ENCODE measurements at places on chromosomes 13 and 19. TPM values are rescaled to one million over a fixed set of nuclear protein-coding genes. Genes with fewer than 3 reads are reported as not detected.

DNA sequence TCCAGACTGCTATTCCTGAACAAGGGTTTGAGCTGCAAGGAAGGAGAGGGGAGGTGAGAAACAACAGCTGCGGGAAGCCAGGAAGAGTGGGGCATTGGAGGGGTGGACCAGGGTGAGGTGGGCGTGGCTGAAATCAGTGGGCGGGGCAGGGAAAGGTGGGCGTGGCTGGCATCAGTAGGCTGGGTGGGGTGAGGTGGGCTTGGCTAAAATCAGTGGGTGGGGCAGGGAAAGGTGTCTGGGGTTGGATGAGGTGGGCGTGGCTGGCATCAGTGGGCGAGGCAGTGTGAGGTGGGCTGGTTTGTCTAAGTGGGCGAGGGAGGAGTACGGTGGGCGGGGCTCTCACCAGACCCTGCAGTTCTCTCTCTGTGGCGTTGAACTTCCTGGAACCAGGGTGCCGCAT lies 87.6 kb downstream of the MUC16 start:
- DNase-seq: no peak

GRCh38 chr13:106113796-106114195 lies 421.7 kb downstream of the EFNB2 start:
- no peak for DNase-seq

DNA sequence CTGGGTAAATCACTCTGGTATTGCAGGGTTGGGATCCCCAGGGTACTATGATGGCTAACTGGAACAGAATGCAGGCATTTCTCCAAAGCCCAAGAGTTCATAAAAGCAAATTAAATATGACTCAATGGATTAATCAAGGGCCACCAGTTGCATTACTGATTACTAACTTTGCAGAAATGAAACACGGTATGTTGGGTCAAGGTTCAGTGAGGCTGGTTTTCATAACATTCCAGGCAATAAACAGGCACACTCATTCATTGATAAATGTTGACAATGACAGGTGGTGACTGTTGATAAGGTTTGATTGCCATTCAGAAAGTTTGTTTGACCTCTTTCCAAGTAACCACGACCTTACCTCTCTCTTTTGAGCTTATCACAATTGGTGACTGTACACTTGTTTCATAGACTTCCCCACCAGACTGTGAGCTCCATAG lies 506 bp upstream of the AP1M1 start:
- DNase-seq: peak; percentile 53

- DNase-seq: no peak
These were observed 279.3 kb downstream of the RBM26 start for GRCh38 chr13:79126706-79127105.

The ZNRF4 gene
- total RNA-seq: not detected

The ZNF416 gene
- total RNA-seq: 1.9 TPM

The CPB2 gene
- not detected for total RNA-seq

Measured in Peyer's patch (tissue), 4 donors.